ENCODE measurements at places on chromosomes 5 and 9.

- no peak for DNase-seq
Observed at GRCh38 chr5:16975950-16976624, 40.0 kb upstream of the MYO10 start.

- no peak for DNase-seq
Observed at GRCh38 chr5:2750026-2750757, 1.3 kb downstream of the IRX2 start.

DNA sequence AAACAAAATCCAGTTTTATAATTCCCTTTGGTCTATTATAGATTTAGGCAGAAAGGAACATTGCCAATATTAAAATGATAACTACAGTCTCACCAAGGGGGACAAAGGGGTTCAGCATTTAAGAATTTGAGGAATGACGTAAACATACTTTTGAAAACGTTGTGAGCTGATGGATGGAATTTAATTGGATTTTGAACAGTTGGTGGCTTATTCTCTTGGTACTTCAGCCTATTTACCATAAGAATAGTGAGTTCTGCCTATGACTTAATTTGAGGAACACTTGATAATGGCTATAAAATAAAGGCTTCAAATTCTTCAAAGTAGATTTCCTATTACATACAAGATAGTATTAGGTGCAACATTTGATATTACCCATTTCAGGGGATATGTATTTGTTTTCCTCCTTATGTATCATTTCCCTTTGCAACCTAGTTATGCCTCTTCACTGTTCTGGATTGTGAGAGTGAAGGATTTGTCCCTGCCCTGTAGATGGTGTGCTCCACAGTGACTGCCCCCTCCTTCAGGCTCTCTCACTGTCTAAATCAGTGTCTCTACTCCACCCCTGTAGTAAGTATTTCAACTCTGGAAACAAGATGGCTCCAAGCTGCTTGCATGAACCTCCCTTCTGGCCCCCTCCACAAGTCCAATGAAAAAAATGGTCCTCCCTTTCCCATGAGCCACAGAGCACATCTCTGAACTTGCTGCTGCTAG is 225.6 kb downstream of the ARHGEF28 start:
- DNase-seq: no peak

- DNase-seq: no peak
Observed at GRCh38 chr5:36393656-36394428, 92.1 kb upstream of the RANBP3L start.

DNA sequence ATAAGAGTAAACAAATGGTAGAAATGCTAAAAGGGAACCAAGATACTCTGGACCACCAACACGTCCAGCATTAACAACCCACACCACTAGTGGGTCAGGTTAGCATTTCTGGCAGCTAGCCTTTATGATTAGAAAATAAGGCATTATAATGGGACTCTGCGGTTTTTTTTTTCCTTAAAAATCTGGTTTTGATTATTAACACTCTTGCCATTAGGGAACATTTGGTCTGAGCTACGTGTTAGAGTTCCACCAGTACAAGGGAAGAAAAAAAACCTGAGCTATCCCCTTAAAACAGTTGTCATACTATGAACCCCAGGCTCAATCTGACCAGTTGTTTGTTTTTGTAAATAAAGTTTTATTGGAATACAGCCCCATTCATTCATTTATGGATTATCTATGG is 110.4 kb downstream of the NTRK2 start:
- no peak for DNase-seq

- no peak for DNase-seq
Observed at GRCh38 chr9:34552606-34552981, 29.8 kb upstream of the ENHO start.

DNA sequence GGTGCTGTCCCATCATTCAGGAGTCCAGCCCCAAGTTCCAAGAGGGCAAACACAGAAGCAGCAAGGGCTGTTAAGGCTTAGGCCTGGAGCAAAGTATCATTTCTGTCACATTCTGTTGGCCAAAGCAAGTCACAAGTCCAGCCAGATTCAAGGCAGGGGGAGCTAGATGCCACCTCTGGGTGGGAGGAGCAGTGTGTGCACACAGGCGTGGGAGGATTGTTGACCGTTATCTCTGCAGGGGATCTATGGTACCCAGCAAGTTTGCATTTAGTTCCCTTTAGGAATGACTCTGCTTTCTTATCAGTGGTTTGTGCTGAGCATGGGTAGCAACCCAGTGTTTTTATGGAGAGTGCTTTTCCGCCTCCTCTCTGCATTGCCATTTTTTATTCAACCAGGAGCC is 278.9 kb downstream of the NR3C1 start:
- peak; percentile 35 for DNase-seq

DNA sequence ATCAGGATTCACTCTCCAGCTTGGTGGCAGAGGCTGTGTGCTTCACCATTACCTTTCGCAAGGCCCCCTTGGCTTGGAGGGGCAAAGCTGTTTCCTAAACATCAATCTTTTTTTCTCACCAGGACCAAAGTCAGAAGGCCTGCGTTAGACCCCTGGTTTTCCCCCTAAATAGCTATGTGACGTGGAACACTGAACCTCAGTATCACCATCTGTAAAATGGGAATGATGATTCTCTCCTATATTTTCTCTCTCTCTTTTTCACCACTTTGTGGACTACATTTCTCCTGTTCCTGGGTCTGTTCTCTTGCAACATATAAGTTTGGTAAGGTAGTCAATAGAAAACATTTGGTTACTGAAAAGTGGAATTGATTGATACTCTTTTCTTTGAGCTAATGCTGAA is 50.5 kb downstream of the DAPK1 start:
- DNase-seq: no peak

GRCh38 chr9:77771171-77771570 is 123.0 kb upstream of the GNA14 start:
- no peak for DNase-seq

- peak; percentile 43 for DNase-seq
Observed at GRCh38 chr5:53991942-53992341, 318.4 kb downstream of the ARL15 start.

- DNase-seq: no peak
Observed at GRCh38 chr9:14531341-14532269, 161.6 kb downstream of the ZDHHC21 start.

GRCh38 chr5:16588434-16589214 is 28.2 kb downstream of the RETREG1 start:
- DNase-seq: no peak

DNA sequence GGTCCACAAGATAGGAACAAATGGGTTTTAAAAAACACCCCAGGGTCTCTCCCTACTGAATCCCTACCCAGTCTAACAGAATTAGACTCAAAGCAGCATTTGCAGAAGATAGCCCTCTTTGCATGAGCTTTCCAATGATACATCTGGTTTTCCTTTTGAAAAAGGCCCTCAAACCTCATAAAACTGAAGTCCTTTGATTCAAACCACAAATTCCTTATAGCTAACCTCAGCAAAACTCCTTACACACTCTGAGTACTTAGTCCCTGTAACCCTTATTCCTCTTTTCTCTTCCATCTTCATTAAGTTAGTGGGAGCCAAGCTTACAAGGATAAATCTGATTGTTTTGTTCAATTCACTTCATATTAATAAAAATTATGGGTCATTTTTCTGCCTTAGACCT is 90.5 kb upstream of the TNC start:
- DNase-seq: no peak

- no peak for DNase-seq
Observed at GRCh38 chr5:43370352-43370751, 41.8 kb downstream of the CCL28 start.

DNA sequence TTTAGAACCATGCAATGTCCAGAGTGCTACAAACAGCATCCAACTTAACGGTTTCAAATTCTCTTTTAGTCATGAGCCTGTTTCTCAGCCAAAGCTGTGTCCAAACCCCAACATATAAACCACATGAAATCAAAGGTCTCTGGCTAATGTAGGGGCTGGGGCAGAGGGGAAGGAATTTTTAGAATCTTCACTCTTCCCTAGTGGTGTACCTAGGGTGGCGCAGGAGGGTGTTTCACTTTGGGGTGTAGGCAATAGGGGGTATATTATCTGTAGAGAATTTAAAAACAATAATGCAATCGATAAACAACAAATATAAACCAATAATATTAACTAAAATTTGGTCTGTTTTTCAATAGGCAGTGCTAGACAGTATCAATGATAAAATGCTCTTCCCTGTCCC is 132.1 kb upstream of the BRINP1 start:
- DNase-seq: no peak

DNA sequence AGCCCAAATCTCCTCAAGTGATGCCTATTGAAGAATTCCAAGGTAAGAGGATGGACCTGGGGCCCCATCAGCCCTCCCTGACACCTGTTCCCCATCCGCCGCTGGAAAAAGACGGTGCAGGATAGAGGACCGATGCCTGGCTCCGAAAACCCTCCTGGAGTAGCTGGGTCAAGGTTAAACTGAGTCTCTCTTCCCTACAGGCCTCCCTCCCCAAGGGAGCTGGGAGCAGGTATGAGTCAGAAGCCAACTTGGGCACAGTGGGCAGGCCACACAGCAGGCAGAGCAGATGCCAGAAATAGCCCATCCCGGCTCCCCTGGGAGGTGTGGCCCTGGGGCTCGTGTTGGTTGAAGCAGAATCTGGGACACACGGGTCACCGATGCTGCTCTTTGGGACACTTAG is 75.6 kb downstream of the NTNG2 start:
- no peak for DNase-seq

DNA sequence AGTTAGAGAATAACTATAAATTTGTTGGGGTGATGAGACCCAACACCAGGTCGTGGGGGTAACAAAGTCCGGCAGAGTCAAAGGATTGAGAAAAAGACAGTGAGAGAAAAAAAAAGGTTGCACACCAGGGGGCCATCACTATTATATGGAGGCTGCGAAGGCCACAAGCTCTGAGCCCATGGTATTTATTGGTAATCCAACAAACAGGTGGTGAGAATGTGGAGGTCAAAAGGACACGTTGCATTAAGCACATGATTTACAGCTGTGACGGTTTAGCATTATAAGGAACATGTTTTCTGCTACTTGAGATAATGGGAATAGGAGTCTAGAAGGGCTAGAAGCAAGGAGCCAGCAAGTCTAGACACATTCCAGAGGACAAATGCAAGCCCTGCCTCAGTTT is 2202.2 kb upstream of the C9orf72 start:
- DNase-seq: no peak

DNA sequence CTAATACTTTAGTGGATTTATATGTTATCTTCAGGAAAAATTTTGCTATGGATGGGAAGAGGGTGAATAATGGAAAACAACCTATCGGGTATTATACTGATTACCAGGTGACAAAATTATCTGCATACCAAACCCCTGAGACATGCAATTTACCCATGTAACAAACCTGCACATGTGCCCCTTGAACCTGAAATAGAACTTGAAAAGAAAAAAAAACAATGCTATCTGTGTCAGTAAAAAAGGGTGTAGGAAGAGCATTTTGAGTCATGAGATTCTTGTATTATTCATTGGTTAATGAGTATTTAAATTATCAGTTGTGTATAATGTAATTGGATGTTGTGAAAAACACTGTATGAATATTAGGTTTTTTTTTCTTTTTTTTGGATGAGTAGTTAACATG is 75.4 kb downstream of the PRR16 start:
- no peak for DNase-seq

GRCh38 chr5:39555788-39556187 is 131.0 kb upstream of the DAB2 start:
- DNase-seq: no peak

GRCh38 chr9:127792417-127793031 is 6.7 kb downstream of the CDK9 start:
- DNase-seq: no peak

DNA sequence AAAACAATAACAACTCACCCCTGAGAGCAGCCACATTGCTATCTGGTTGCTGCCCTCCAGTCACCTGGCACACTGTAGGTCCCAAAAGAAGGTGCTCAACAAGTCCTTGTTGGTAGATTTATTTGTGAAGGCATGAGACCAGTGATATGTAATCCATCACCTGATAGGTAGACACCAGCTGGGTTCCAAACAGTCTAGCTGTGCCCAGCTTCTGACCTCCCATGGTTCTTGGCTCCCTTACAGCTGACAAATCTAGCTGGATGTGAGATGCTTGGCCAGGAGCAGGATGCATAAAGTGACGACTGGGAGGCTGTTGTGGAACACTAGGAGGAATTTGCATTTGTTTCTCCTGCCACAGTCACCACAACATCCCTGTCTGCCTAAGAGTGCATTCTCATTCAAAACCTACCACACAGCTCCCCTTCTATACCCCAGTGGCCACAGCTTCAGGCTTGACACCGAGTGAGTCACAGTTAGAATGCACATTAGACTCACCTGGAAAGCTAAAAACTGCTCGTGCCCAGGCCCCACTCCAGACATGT is 7.8 kb upstream of the VLDLR start:
- DNase-seq: no peak

DNA sequence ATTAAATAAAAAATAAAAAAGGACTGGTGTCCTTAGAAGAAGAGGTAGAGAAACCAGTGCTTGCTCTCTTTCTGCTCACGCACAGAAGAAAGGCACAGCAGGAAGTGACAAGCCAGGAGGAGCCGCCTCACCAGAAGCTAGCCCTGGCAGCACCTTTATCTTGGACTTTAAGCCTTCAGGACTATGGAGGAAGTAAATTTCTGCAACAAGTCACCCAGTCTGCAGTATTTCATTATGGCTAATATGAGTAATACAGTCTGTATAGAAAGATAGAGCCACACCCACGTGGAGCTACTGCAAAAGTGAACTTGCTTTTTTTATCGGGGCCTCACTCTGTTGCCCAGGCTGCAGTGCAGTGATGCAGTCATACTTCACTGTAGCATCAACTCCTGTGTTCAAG is 68.4 kb downstream of the PDZD2 start:
- DNase-seq: no peak

DNA sequence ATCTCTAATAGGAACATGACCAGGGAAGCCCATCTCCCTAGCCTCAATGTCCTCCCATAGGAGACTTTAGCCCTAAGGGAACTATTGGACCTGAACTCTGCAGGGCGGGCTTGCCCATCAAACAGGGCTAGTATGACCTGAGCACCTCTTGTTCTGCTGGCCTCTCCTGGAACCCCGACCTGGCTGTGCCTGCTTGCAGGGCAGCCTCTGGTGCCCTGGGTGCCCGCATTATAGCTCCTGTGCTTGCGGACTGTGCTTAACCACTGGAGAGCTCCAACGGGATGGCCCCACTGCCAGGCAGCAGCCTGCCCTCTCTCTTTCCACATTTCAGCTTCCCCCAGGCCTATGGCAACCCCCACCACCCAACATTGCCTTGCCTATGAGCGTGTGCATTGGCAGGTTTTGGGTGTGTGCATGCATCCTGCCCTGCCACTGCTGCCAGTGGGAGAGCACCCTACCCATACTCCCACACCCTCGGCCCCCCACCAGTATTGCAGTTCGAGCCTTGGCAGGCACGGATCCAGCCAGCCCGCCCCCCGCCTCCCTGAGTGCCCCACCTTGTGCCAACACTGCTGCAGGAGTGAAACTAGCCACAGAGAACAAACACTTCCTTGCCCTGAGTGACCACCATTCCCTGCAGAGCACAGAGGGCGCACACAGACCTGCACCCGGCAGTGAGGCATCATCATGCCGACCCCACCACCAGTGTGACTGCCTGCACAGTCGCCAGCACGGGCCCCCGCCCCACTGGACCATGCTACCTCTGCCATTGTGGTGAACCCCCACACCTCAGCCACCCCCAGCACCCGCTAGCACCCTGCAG is 1123.8 kb upstream of the CDH6 start:
- no peak for DNase-seq

All from AML-193 (cell line).